GM13977 (cell line): ENCODE measurements at places on chromosomes 5 and 9.
A peak's percentile ranks its signal among the peaks of the same experiment; 100 is the strongest.

DNA sequence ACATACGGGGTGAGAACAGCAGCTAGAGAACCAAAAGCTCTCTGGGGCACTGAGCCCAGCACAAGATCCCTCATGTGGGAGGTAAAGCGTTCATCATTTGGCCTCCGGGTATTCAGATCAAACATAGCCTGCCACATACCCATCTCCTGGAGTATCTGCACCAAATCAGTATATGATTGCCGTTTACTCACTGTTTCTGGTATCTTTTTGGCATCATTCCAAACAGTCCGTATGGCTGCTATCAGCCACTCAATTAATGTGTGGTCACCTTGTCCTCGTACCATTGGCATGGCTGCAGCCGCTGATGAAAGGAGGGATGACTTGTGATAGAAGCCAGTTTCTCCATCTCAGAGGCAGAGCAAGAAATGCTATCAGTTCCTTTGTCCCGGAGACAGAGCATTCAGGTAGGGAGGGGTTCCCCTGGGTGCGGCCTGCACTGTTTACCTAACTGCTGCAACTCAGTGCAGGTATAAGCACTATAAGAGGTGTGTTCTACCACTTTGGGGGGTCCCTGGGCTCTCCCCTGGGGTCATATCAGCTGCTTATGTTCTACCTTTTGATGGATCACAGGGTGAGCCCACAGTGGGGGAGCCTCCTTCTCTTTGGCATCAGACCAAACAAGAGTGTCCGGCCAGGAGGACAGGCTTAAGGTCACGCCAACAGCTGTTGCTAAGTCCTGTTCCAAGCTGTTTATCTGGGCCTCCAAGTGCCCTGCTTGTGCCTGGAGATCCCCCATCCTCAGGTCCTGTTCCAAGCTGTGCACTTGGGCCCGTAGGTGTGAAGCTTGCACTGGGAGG is 9.4 kb downstream of the DMAC1 start:
- no peak for DNase-seq

- no peak for DNase-seq
Observed at GRCh38 chr5:149940941-149941644, 3.5 kb downstream of the PDE6A start.

DNA sequence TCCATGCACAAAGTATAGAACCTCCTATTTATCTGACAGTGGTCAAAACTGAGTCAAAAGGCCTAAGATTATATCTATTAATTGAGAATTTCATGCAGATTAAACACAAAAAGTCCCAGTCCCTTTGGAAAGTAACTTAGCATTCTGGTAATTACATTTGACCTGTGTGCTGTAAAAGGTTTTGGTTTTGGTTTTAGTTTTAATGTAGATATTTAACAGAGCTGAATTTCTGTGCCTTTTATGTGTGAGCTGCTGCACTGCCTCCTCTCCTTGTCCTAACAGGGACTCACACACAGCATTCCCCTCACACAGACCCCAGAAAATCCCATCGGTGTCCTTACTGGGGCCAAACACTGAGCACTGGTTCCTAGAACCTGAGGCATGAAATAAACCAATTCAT is 31.0 kb upstream of the FSD1L start:
- peak; percentile 40 for DNase-seq

- no peak for DNase-seq
Observed at GRCh38 chr5:88393042-88393441, 124.4 kb upstream of the TMEM161B start.

GRCh38 chr5:128154943-128155342 is 71.4 kb downstream of the SLC12A2 start:
- DNase-seq = no peak

- DNase-seq = no peak
Observed at GRCh38 chr5:38837416-38837815, 8.4 kb upstream of the OSMR start.

DNA sequence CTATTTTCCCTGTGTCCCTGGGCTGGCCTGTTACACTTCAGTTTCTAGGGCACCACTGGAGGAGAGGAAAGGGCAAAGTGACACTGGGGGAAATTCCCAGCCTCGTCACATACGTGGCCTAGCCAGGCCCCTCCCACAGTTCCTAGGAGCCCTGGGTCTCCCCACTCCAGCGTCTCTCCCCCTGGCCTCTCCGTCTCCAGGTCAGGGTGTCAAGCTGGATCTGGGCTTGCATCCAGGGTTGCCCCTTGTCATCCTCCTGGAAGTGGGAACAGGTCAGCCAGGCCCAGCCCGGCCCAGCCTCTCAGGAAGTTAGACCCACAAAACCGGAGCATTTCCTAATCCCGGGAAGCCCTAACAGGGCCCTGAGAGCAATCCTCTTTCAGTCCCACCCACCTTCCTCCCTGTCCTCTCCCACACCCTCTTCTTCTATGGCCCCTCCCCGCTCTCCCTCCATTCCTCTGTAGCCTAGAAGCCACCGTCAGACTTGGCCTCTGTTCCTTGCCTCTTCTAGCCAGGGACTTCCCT is 4.7 kb upstream of the TNIP1 start:
- DNase-seq = no peak

DNA sequence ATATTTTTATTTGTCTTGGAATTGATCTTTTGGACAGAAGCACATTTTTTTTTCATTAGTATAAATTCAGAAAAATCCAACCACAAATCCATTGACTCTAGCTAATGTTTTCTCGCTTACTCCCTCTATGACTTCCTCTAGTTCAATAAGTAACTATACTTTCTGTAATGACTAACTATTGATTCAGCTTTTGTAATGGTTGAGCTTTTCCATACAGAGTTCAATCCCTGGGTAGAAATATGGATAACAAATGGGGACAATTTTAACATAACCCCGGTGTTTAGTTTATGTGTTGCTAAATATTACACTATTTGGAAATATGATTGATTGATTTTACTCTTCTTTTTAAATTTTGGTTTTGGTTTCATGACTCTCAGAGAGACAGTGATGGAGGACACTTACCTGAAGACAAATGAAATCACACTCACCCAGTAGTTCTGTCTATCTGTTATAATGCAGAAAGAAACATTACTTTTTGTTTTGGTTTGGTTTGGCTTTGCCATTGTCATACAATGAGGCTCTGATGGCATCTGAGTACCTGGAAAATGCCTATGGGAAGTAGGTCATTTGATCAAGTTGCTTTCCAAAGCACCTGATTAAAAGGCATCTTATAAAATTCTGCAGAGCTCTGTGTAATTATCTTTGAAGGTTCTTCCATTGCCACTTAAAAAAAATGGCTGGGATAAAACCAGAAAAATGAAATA is 309.7 kb upstream of the MPDZ start:
- DNase-seq = no peak

GRCh38 chr9:127122176-127123063 is at the start of gene ANGPTL2:
Gene ANGPTL2, minus strand, starts transcription at chr9:127122635. Its CDS starts 13,904 bp downstream, at chr9:127108731.
- DNase-seq = peak; percentile 73

DNA sequence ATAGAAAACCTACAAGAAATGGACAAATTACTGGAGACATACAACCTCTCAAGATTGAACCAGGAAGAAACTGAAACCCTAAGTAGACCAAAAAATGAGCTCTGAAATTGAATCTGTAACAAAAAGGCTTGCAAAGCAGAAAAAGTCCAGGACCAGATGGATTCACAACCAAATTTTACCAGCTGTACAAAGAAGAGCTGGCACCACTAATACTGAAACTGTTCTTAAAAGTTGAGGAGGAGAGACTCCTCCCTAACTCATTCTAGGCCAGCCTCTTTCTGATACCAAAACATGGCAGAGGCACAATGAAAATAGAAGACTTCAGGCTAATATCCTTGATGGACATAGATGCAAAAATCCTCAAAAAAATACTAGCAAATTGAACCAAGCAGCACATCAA is 542.3 kb downstream of the CYLC2 start:
- no peak for DNase-seq

DNA sequence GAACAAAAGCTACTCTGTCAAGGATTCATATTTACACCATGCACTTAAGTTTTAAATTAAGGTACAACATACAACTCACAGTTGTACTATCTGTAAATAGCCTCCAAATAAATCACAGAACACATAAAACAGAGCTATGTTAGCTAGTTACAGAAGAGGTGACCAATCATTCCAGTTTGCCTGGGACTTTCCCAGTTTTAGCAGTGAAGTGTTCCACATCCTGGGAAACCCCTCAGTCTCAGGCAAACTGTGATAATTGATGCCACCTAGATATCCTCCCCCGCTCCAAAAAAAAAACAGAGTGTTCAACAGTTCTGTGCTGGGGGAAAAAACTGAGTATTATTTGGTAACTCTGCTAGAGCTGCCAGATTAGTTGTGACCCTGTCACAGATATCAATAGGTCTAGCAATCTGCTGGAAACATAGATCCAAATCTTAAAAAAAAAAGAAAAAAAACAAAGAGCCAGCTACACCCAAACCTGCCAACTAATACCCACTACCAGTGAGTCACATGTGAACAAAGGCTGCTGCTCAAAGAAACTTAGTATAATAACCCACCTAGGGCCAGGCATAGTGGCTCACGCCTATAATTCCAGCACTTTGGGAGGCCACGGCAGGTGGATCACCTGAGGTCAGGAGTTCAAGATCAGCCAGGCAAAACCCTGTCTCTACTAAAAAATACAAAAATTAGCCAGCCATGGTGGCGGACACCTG is 5.7 kb downstream of the TBCA start:
- no peak for DNase-seq

GRCh38 chr9:135253305-135254004 is 166.0 kb downstream of the OLFM1 start:
- DNase-seq = no peak

- DNase-seq = no peak
Observed at GRCh38 chr9:87880116-87880515, 2.6 kb upstream of the SPATA31E1 start.

DNA sequence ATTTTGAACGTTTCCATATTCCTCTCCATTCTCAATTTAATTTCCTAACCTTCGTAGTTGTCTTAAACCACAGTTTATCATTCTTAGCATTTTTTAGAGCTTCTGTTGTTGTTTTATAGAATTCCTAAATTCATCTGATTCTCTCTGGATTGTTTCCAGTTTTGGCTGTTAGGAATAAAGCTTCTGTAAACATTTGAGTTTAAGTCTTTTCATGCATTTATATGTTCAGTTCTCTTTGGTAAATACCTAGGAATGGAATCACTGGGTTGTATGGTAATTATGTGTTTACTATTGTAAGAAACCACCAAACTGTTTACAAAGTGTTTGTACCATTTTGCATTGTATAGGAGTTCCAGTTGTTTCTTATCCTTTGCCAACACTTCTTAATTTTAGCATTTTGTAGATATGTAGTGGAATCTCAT is 29.7 kb downstream of the GPR21 start:
- DNase-seq = no peak

GRCh38 chr9:130854092-130854491 is 19.0 kb downstream of the ABL1 start:
- no peak for DNase-seq

DNA sequence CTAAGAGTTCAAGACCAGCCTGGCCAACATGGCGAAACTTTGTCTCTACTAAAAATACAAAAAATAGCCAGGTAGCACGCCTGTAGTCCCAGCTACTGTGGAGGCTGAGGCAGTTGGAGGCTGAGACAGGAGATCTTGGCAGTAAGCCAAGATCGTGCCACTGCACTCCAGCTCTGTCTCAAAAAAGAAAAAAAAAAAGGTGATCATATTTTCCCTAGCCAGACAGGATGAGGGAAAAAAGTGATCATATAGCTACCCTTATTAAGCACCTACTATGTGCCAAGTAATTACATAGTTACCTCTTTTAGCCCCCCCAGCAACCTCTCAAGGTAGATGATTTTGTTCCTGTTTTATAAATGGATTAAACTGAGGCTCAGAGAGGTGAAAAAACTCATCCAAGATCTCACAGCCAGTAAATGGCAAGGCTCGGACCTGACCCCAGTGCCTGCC is 18.1 kb upstream of the RPL26L1 start:
- DNase-seq = no peak

- no peak for DNase-seq
Observed at GRCh38 chr5:65506961-65507360, 25.2 kb upstream of the ADAMTS6 start.

DNA sequence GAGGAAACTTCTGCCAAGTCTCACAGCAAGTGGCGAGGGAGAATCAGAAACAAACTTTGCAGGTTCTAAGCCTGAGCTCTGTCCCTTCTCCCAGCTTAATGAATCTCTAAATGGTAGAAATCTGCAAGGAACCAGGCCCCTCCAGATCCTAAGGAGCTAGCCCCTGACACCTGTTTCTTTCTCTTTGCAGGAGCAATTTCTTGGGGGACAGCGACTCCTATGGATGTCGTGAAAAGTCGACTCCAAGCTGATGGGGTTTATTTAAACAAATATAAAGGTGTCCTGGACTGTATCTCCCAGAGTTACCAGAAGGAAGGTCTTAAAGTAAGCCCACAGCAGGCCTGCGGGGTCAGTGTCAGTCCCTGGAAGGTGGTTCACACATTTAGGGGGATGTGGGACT is 21.8 kb downstream of the IL9 start:
- DNase-seq = no peak

DNA sequence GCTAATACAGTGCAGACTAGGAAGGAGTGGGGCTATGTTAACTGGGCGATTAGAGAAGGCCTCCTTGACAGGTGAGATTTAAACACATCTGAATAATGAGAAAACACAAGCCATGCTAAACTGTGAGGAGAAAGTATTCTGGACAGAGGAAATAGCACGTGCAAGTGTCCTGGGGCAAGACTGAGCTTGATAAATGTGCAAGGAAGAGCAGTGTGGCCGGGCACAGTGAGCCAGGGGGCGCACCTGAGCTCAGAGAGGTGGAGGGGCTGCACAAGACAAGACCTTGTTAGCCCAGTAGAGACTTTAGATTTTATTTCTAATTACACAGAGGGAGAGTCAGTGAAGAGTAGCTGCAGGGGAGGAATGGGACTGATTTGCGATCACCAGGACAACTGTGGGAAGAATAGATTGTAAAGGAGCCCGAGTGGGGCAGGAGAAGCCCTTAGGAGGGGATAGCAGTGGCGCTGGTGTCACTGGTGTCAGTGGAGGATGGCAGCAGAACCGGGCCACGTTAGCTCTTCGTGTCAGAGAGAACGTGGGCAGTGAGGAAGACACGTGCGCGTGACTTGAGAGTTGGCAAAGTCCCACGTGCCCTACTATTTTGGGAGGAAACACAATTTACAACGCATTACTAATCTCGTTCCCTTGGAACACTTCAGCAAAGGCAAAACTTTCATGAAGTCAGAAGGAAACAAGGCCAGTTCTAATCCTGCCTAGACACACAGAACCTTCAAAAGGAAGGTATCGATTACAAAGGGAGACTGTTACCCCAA is 17.9 kb upstream of the C5orf47 start:
- no peak for DNase-seq

DNA sequence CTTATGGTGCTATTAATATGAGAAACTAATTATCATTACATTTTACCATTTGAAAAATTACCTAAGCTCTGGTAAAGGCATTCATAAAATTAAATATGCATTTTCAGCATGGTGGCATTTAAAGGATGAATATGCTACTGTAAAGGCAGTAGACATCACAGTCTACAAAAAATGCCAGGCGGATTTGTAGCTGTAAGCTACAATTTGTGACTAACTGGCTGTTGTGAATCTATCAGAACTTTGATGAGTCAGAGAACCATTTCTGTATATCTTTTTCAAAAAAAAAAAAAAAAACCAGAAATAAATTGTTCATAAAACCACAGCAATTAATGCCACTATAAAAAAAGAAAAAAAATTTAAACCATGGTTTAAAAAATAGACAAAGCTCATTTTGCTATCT is 186.3 kb downstream of the NFIB start:
- no peak for DNase-seq
